ENCODE measurements at places on chromosomes 2 and 18.
A peak's percentile ranks its signal among the peaks of the same experiment; 100 is the strongest.

- no peak for DNase-seq
Measured at GRCh38 chr18:445055-445454, 55.4 kb downstream of the COLEC12 start.

- no peak for DNase-seq
Measured at GRCh38 chr2:219204425-219205164, 2.0 kb upstream of the ZFAND2B start.

GRCh38 chr2:20584399-20585358 is 66.2 kb downstream of the HS1BP3 start:
- DNase-seq = peak; percentile 98

- no peak for DNase-seq
Measured at GRCh38 chr2:158580760-158581159, 124.0 kb downstream of the PKP4 start.

DNA sequence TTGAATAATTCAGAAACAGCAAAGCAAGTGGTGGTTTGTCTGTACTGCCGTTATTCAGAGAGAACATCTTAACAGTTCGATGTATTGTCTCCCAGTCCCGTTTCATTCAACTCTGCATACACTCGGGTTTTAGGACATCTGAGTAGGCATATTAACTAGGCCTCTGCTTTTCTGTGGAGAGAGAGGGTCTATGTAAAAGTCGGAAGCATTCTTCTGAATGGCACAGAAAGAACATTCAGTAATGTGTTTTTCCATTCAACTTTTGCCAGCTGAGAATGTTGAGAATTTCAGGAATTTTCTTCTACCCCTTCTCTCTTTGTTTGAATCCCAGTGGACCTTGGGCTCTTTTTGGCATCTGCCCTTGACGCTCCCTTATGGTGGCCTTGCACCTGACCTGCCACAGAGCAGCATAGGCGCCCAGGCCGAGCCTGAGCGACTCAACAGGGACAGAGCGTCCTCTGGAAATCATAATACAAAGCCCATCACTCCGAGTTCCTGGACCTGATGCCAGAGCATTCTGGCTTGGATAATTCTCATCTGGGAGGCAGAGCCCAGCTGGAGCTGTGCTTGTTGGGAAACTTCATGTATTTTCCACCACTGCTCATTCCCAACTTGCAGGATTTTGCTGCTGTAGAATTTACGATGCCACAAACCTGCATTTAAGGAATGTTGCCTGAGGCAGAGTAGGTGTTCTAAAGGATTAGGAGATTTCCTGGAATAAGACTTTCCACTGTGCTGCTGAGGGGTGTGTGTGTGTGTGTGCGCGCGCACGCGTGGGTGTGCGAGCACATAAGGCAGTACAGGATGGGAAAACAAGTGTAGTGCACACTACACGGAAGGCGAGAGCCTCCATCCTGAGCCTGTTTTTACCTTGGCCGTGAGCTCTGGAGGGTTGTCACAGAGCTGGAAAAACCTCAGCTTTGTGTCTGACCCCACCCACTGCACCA is 77.2 kb upstream of the TXNDC2 start:
- peak; percentile 66 for DNase-seq

- no peak for DNase-seq
Measured at GRCh38 chr2:241858206-241859016, at the start of gene PDCD1. Gene PDCD1, minus strand, starts transcription at chr2:241858894. Its CDS starts 56 bp downstream, at chr2:241858838.

Data from AG10803 (cell line).